Epithelial cell of proximal tubule (primary cell): ENCODE measurements at places on chromosomes 2 and 18.

DNA sequence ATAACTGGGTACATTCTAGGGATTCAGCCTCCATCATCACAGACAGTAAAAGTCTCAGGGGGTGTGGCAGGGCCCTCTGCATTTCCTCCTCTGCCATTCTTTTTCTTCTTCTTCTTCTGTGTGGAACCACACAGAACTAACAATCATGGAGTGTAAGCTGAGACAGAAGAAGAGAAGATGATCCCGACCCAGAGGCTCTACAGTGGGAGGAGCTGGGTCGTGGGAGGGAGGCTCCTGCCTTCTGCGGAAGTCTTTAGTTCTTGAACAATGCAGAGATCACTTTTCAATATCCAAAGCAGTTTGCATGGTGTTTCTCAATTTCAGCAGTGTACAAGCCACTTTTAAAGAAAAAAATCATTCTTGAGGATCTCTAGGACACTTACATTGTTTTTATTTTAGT, 80.9 kb downstream of the KCNS3 start:
- DNase-seq = no peak

GRCh38 chr2:69774984-69775982, 33.3 kb downstream of the ANXA4 start:
- DNase-seq = no peak

DNA sequence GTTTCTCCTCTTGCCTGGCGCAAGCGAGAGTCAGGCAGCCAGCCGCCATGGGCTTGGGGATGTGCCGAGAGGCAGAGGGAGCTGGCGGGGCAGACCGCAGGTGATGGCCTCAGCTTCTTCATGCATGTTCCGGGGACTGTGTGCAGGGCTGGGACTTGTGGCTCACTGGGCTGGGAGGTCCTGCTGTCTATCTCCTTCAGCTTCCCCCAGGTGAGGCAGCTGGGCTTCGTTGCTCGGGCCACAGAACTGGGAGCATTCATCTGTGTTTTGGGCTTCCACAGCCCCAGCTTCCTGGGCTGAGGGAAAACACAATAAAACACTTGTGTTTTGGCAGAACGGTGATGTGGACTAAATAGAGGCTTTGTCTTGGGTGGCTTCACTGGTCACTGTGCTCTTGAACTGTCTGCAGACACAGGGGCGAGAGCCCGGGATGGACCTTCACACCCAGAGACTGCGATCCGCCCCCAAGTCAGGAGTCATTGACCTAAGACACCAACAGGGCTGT, 93.5 kb downstream of the DYSF start:
- DNase-seq = no peak

- no peak for DNase-seq
These were observed 28.3 kb downstream of the MYO7B start for GRCh38 chr2:127563458-127564428.

DNA sequence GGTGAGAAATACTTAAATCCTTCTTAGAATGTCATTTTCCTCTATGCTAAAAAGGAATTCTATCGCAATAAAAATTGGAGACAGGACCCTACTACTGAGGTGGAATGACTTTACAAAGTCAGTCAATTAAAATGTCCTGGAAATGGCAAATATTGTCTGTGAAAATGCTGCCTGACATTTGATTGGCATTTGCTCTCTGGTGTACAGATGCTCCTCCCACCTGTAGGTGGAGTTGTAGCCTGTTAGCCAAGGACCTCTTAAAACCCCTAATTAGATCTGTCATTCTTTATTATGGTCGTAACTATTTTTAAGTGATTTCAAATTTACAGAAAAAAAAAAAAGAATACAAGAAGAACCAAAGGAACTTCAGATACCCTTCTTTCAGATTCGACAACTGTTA, 393.1 kb upstream of the KLHL29 start:
- DNase-seq = no peak

DNA sequence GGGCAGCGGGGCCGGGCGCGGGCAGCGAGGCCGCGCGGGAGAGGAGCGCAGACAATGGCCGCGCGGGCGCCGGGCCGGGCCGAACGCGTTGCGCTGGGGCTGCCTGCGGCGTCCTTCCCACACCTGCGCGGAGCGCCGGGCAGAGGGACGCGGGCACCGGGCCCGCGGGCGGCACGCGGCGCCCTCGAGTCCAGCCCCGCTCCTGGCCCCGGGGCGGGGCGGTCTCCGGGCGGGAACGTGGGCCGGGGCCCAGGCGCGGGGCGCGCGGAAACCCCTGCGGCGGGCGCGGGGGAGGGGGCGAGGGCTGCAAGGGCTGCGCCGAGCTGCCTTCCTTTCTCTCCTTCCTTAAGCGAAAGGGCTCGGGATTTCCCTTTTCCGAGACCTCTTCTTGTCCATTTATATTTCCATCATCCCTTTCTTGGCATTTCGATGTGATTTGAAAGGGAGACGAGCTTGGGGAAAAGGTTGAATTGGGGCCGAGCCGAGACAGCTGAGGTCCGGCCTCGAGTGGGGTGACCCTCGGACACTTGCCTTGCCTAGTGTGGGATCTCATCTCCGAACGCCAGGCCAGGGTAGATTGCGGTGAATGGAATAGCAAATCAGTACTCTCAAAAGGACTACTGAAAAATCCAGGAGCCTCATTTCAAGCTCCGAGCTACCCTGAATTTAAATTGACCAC, 676 bp downstream of the KLHL23 start:
- no peak for DNase-seq

DNA sequence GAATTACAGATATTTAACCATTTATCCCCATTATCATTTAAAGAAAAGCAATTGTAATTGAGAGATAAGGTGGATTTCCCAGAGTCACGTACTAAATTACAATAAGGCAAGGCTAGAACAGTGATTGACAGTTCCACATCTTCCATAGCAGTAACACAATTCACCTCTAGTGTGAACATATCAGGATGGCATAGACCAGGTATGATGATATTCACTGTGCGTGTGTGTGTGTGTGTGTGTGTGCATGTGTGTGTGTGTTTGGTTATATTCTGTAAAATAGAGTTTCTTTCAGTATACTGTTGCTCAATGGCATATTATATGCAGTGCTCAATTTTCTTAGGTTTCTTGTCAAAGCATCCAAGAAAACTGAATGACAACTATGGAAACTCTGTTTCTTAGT, 1.7 kb downstream of the SCN2A start:
- DNase-seq = no peak
